ENCODE measurements at places on chromosomes 2 and 18.

DNA sequence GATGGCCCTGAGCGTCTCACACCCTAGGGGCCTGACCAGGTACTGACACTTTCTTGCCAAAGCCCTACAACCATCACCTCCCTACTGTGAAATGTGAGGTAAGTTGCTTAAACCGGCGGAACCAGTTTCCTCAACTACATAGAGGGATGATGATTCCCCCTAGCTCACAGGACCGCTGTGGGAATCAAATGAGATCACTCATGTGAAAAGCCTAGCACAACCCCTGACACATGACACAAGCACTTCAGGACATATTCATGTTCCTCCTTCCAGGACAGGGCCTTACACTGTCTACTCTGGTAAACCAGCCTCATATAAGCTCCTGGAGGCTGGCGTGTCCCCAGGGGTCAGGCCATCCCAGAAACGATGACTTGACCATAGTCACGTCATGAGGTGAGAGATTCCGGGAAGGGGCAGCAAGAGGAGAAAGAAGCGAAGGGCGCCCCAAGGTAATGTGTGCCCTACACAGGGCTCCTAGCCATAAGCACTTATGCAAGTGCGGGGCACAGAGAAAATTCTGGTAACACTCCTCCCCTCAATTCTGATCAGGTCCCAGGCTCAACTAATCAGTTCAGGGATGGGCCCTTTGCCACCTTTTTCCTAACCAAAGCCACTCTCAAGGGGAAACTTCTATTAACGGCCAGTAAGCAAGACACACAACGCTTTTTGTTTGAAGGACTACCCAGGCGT lies 49.5 kb downstream of the C2orf42 start:
- no peak for DNase-seq

DNA sequence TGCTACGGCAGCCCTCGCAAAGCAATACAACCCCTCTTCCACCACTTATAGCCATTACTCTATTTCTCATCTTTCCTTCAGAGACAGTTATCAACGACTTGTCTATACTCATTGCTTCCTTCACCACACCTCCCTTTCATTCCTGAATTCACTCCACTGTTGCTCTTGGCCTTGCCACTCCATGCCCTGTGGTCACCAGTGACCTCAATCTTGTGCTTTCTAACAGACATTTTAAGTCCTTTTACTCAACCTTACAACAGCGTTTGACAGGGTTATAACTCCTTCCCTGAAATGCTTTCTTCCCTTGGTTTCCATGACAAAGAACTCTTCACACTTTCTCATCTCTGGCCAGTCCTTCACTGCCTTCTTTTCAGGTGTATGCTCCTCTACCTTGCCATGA lies 90.6 kb upstream of the CCDC141 start:
- no peak for DNase-seq

- DNase-seq: no peak
Measured at GRCh38 chr2:48467637-48468036, 62.3 kb upstream of the STON1 start.

DNA sequence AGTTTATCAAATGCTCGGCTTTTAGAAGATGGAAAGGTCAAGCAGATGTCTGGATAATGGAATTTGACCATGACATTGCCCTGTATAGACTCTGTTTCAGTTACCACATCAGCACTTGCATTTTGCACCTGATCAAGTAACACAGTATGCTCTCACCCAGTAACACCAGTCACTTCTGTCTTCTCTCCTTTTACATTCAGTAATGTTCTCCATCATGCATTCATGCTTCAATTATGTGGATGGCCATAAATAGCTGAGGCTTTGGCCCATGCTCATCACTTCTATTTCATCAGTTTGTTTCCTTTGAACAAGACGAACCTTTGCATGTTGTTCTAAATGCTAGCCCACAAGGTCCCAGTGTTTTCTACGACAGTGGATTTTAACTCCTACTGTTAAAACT lies 322.9 kb upstream of the ACVR2A start:
- DNase-seq: no peak

GRCh38 chr2:5834501-5834900 lies 142.3 kb downstream of the SOX11 start:
- no peak for DNase-seq

DNA sequence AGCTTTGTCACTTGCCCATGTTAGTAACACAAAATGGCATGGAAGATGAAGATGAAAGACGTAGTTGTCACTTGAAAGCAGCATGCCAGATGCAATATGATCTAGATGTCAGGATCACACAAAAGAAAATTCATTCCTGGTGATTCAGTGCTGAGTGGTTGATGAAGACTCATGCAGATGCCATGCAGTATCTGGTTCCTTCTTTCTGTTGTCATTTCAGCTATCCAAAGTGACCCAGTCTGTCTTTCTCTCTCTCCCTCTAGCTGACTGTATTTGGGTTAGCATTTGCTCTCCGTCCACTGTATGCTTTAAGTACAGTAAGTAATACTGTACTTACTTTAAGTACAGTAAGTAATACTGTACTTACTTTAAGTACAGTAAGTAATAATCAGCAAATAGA lies 50.4 kb downstream of the TTN start:
- no peak for DNase-seq

DNA sequence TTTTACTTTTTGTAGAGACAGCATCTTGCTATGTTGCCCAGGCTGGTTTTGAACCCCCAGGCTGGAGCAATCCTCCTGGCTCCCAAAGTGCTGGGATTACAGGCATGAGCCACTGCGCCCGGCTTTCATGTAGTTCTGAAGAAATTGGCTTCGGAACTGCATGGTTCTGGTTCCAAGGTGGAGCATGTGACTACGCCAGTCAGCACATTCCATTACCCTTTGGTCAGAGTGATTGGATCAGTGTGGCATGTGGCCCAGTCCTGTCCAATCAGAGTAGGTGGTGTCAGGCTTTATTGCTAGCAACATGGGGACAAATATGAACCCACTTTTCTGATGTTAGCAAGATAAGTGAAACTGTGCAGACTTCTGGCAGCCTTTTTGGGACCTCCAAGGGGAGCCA lies 16.3 kb upstream of the ATOH8 start:
- DNase-seq: no peak

GRCh38 chr2:222577341-222577740 lies 78.6 kb downstream of the FARSB start:
- no peak for DNase-seq

GRCh38 chr2:9532421-9532820 lies 23.2 kb downstream of the ADAM17 start:
- DNase-seq: no peak
